ENCODE measurements at places on chromosomes 13 and 19.
A peak's percentile ranks its signal among the peaks of the same experiment; 100 is the strongest.

- DNase-seq, result no peak
These were observed 1.1 kb upstream of the FAM174C start for GRCh38 chr19:1274081-1274851.

DNA sequence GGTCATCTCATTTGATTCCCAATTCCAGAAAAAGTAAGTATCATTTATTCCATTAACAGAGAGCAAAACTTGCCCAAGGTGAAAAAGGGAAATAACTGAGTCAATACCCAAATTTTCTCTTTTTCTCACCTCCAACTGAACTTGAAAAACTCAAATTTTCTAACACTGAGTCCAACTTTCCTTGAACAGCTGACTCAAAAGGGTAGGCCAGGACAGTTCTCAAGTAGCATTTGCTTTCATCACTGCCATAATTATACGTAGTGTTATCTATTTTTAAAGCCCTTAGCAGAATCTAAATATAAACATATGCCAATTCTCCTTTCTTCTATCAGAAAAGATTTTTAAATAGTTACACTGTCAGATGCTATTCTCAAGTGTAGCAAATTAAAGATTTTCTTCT, 3.5 kb downstream of the N4BP2L2 start:
- no peak for DNase-seq

GRCh38 chr19:17259118-17259780, 5.3 kb downstream of the USHBP1 start:
- no peak for DNase-seq

DNA sequence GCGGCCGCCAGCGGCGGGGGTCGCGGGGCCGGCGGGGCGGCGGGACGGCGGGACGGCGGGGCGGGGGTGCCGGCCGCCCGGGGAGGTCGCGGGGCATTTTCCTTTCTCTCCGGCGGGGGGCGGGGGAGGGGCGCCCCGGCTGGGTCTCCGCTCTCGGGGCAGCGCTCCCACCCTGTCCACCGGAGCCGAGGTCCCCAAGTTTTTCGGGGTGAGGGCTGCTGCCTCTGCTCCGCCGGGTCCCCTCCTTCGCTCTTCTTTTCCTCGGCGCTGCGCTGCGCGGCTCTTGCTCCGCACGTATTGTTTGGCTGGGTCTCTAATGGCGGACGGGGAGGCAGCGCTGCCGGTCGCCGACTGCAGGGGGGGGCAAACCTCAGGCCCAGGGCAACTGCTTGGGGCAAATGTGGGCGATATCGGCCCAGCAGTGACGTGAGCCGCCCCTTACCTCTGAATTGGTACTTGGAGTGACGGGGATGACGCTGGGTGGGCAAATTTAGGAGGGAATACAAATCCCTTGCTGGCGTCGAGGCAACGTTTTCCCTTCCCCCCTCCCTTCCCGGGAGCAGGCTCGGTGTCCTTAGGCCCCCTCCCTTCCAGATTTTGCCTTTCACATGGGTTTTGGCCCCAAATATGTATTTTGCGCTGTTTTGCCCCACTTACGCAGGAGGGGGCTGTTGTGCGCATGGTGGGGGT, 759 bp downstream of the ZMYM2 start:
- DNase-seq, result peak; percentile 78

DNA sequence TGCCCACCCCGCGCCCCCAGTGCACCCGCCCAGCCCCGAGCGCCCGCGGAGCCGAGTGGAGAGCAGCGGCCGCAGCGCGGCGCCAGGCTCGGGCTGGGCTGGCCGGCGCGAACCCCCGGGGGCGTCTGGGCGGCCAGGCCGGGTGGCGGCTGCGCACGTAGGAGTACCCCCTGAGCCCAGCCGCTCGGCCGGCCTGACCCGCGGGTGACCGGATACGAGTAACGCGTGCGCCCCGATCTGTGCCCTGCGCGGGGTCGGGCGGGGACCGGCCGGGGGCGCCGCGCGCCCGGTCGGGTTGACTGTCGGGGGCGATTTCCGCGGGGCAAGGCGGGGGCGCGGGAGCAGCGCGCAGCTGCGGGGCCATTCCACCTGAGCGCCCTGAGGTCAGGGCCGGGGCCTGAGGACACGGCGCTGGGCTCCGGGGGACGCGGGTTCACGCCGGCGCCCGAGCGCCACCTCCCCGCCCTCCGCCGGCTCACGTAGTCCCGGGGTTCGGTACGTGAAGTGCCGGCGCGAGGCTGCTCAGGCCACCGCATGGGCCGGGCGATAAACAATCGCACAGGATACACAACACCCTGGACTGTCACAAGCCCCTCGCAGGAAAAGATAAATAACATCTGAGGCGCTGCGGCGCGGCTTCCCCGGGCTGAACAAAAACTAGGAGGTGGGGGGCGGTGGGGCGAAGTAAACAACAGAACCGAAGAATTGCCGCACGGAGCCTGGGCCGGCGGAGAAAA, 37.6 kb upstream of the FLT1 start:
- no peak for DNase-seq

GRCh38 chr13:98368019-98368418, 190.9 kb upstream of the RNF113B start:
- no peak for DNase-seq

- DNase-seq, result no peak
These were observed 1049.0 kb downstream of the OLFM4 start for GRCh38 chr13:54077569-54077968.

GRCh38 chr19:6970021-6970420, 51.2 kb downstream of the MBD3L2B start:
- DNase-seq, result no peak

- DNase-seq, result peak; percentile 9
These were observed 67.8 kb downstream of the SPACA7 start for GRCh38 chr13:112443995-112444311.

GRCh38 chr13:78875792-78876580, 217.0 kb upstream of the OBI1 start:
- DNase-seq, result peak; percentile 2

DNA sequence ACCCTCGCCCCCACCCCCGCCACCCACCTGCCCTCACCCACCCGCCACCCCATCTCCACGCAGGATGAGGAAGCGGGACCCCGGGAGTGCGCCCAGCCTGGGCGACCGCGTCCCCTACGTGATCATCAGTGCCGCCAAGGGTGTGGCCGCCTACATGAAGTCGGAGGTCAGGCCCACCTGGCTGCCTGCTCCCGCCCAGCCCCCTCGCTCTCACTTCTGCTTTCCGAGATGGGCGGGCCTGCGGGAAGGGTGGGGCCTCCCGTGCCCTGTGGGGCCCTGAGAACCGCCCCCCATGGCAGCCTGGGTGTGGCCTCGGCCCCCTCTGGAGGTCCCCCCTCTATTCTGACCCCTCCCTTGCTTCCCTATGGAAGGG, 3.1 kb upstream of the SPIB start:
- DNase-seq, result no peak

GRCh38 chr19:39246951-39247669, 1.5 kb downstream of the IFNL4 start:
- DNase-seq, result peak; percentile 49

- no peak for DNase-seq
These were observed 173.7 kb upstream of the ZNF507 start for GRCh38 chr19:32171719-32172151.

DNA sequence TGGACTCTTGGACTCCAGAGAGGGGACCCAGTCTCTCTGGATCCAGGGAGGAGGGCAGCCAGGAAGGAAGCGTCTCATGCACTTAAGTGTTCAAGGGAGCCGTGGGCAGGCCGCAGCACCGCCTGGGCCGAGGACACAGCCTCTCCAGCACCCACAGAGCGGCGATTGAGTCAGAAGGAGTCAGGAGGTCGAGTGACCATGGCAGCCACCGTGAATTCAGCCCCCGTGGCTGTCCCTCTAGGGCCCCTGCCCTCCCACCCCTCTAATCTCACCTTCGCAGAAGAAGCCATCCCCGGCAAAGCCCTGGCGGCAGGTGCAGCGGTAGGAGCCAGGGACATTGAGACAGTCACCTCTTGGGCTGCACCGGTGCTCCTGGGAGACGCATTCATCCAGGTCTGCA, 38.0 kb downstream of the FBN3 start:
- DNase-seq, result no peak

DNA sequence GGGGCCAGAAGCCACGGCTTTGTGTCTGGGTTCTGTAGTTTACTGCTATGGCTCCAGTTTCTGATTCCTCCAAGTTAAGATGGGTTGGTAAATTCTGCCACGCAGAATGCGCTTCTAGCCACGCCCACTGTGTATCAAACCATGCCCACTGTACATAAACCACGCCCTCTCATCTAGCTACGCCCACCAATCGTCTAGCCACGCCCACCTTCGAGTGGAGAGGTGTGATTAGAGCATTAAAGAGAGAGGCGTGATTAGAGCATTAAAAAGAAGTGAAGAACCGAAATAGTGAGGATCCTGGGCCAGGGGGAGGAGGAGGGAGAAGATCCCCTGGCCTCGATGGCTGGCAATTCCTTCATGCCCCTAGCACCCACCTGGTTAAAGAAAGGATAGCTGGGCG, 43.7 kb upstream of the ADGRE5 start:
- DNase-seq, result no peak

All from NCI-H524 (cell line).